NCI-H1930 (cell line): ENCODE measurements at places on chromosomes 2 and 18.
A peak's percentile ranks its signal among the peaks of the same experiment; 100 is the strongest.

DNA sequence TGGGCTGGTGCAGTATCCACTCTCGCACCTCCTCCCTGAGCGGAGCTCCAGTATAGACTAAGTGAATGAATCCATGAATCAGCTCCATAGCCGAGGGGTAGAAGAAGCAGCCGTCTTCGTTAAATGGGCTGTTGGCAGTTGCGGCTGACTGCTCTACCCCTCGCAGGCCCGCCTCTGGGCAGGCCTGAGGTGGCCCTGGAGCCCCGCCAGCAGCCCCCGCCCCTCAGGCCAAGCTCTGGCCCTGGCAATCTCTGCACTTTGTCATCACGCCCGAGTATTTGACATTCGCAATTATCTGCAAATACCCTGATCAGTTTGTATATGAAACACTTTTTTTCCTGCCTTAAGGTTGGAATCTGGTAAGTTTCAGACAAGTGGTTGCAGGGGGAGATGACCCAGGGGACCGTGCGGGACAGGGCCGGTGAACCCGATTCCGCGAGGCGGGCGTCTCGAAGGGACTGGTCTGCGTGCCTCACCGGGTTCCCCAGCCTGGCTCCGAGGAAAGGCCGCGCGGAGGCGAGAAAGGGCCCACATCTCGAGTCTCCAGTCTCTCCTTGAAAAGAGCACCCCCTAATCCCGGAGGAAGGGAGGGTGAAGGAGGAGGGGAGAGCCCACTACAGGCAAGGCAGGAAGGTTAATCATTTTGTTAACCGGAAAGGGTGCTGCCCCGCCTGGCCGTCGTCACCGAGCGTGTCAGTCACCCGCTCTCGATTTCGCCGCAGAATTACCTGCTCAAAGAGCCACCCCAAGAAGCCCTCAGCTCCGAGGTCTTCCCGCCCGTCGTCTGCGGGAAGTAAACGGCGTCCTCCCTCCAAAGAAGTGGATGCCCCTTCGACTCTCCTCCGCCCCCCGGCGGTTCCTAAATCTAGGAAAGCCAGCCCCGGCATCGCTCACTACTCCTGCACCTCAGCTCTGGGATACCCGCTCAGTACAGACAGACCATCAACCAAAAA lies 11.1 kb upstream of the SATB2 start:
- no peak for DNase-seq

DNA sequence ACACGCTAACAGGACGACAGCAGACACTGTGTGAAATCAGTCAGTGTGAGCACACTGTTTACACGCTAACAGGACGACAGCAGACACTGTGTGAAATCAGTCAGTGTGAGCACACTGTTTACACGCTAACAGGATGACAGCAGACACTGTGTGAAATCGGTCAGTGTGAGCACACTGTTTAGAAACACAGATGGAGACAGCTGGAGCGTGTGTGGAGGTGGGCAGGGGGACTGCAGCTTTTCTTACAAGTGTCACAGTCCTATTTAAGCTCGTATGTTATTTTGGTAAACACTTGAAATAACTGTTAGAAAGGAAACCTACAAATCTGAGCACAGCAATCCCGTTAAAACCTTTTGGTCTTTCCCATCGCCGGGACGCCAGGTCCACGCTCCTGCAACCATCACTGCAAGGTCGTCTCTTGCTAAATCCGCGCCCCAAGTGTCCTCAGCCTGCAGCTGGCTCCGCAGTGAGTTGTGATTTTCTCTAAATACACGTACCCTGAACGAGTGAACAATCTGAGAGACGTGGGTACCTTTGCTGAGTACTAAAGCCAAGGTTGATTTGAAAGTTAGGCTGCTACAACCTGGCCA lies 58.9 kb upstream of the CTDP1 start:
- no peak for DNase-seq

DNA sequence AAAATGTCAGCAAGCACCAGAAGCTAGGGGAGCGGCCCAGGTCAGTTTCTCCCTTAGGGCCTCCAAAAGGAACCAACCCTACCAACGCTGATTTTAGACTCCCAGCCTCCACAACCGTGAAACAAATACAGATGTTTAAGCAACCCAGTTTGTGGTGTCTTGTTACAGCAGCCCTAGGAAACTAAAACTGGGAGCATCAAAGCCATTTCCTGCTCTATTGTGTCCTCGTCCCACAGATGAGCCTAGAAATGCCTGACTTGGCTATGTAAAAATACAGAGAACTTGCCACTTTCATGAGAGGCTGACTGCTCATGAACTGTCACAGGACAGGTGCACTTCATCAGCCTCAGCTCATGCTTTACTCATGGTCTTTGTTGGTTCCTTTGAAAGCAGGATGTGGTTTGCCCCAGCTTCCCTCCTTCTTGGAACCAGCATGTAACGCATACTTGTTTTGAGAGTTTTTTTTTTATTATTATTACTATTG lies 97.6 kb upstream of the SLC39A10 start:
- no peak for DNase-seq

DNA sequence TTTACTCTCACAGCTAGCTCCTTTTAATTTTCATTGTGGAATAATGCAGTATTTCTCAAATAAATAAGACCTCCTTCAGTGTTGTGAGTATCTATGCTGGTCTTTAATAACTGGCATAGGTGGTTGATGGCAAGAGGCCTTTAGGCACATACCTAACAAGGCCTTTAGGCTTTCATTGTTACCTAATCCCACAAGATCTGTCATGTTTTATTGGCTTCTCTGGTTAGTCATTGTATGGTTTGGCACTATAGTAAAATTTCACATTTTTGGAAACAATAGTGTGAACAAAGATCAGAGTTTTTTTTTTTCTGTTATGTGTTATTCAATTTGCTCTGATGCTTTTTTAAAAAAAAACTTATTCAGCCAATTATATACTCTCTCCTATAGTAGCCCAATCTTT lies 89.8 kb upstream of the NEUROD1 start:
- DNase-seq, result no peak

DNA sequence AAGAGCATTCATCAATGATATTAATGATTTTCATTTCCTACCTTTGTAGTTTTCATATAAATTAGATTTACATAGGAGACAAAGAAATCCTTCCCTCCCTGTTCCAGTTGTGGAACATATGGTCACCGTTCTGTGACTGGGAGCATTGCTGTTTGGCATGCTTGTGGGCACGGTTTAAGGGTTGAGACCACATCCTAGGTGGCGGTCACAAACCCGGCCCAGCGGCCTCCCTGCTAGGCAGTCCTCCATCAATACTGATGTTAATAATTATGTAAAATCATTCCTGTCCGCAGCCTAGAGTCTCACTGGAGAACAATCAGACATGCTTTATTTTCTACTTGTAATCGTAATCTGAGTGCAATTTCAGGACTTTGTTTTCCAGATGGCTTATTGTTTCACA lies 117.9 kb downstream of the AGAP1 start:
- no peak for DNase-seq

GRCh38 chr2:17805717-17806363 lies 10.4 kb upstream of the MSGN1 start:
- DNase-seq, result no peak

DNA sequence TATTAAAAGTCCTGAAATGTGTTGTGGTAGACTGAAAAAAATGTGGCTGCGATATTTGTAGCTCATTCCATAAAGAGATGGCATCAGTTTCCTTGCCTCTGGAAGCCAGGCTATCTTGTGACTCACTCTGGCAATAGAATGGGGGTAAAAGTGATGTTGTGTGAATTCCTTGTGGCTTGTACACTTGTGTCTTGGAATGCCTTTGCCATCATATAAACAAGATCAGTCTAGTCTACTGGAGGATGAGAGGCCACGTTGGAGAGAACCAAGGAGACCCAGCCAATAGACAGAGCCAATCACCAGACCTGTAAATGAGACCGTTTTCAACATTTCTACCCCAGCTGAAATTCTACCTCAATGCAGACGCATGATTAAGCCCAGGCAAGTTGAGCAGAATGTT lies 254.1 kb downstream of the TRIB2 start:
- DNase-seq, result no peak

DNA sequence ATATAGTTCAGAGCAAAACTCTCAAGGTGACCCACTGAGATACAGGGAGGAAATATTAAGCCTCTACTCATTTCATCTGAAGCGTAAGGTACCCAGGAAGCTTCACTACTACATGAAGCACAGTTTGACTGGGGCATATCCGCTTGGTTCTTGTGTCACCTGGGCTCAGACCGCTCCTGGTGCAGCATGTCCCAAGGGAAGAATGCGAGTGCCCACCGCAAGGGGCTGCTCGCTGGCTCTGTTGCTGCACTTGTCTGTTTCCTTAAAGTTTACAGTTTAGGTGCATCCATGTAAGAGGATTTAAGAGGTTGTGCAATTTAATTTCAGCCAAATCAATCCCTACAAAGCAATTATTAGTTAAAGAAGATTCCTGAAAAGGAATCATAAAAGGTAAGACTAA lies 507.8 kb downstream of the FBXO15 start:
- DNase-seq, result no peak

GRCh38 chr2:45922577-45922988 lies 271.1 kb downstream of the PRKCE start:
- DNase-seq, result peak; percentile 30

DNA sequence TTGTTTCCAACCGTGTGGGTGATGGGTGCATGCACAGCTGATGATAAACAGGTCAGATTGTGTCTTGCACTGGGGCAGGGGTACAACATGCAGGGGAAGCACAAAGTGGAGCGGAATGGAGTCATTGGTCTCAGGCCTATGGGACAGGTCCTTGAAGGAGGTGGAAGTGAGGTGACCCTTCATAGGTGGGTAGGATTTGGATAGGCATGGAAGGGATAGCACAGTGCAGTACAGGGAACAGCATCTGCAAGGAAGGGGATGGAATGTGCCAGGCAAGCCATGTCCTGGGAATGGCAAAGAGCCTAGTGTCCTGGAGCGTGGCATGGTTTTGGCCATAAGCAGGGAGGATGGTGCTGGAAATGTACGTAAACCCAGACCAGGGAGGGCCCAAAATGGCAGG lies 143.9 kb downstream of the CAPN13 start:
- no peak for DNase-seq

DNA sequence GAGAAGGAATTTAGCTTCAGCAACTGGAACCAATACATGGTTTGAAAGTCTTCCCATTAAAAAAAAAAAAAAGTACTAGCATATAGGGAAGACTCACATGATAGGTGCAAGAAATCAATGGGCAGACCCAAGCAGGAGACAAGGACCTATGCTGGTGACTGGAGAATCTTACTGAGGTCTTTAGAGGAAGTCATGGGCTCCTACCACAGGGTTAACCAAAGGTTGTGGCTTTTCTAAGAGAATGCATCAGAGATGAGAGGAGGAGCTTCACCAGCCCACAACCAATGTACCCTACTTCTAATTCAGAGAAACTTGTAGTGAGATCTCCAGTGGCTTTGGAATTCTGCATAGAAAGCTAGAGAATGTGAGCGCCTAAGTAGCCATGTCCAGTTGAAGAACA lies 207.4 kb downstream of the NCKAP5 start:
- DNase-seq, result no peak

DNA sequence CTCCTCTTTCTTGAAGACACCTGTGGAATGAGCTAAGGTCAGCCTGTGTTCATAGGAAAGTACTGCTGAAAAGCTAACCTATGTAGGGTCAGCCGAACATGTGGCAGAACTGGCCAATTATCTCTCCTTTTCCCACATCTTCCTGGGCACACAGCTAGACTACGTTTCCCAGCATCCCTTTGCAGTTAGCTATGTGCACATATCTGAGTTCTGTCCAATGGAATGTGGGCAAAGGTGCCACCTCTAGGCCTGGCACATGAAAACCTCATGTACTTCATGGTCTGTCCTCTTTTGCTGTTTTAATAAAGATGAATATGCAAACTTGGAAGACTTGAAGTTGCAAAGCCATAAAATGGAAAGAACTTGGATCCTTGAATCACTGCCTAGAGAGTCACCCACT lies 352.6 kb downstream of the TNS1 start:
- DNase-seq, result no peak

- no peak for DNase-seq
Observed at GRCh38 chr2:232232915-232233314, 145.6 kb upstream of the ALPP start.

GRCh38 chr18:24022161-24022560 lies 7.6 kb downstream of the TTC39C start:
- DNase-seq, result no peak

GRCh38 chr2:19623488-19623887 lies 265.1 kb upstream of the OSR1 start:
- no peak for DNase-seq

DNA sequence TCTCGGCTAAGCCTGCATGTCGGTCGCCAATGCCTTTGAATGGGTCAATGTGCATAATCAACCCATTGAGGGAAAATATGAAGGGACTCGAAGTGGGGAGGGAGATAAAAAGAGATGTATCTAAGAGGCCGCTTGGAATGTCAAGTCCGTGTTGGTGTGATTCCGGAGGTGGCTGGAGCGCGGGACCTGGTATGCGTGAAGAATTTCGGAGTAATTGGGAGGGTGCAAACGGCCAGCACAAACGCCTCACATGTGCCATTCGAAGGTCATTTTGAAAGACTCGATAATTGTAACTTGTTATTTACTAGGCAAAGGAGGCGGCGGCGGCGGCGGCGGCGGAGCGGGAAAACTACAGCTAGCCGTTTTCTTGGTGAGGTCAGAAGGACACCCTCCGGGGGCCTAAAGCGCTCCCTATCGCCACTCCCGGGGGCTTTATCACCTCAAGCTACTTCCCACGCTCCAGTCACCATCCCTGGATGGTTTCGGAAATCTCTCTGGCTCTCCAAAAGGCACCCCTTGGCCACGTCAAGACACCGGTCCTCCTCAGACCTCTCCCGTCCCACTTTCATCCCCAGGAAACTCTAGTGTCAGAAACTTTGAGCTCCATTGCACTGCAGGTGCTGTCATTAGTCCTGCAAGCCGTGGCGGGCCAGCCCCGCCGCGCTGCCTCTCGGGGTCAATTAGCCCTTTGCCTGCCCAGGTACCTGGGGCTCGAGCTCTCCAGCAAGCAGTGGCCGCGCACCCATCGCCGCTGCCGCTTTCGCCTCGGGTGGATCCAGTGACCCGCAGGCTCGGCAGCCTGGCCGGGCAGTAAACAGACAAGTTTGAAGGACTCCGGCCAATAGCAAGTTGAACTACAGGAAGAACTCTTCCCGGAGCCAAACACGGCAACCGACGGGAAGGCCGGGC lies 1.5 kb downstream of the ERBB4 start:
- DNase-seq, result no peak

DNA sequence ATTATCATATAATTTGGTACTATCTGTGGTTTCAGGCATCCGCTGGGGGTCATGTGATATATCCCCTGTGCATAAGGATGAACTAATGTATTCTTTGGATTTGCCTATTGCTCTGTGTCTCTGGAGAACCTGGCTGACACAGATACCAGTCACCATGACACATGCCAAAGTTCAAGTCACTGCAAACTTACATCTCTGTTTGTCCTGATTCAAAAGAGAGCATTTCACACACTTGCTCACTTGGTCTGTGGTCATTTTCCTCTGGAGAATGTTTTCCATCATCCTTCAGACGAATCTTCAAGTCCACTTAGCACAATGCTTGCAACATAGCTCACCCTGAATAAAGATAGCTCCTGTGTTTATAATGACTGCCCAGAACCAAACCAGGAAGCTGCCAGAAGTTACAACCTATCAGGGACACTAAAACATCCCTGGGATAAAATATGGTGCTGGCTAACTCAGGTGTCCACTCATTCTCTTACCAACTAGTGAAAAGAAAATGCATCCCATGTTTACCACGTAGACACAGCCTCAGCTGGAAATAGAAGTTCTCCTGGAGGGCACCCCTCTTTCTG lies 18.1 kb downstream of the SULT1C3 start:
- DNase-seq, result no peak
